Sigmoid colon (tissue), 7 donors: ENCODE measurements at places on chromosomes 6 and 20. TPM values are rescaled to one million over a fixed set of nuclear protein-coding genes. Genes with fewer than 3 reads are reported as not detected.

SLC22A2 gene
- total RNA-seq = 0.28 TPM

CST2 gene
- total RNA-seq = not detected

GRCh38 chr6:19303383-19303782, 533.8 kb upstream of the ID4 start:
- peak overlapping the region; percentile 73 for H3K27ac ChIP-seq
- H3K27me3 ChIP-seq = no peaks in the 10 kb centered on the region
- DNase-seq = no peak
- no peaks in the 10 kb centered on the region for H3K36me3 ChIP-seq

ZBP1 gene
- total RNA-seq = not detected

- no peaks in the 10 kb centered on the region for H3K36me3 ChIP-seq
- no peak overlapping the region for H3K4me3 ChIP-seq
- no peaks in the 10 kb centered on the region for H3K4me1 ChIP-seq
- no peak overlapping the region for H3K27ac ChIP-seq
- H3K27me3 ChIP-seq = no peaks in the 10 kb centered on the region
These were observed 110.4 kb downstream of the MYB start for GRCh38 chr6:135291288-135292076.

SASH1 gene
- total RNA-seq = 65.5 TPM

GRCh38 chr6:70706491-70707123, 38.9 kb downstream of the SMAP1 start:
- H3K27ac ChIP-seq = no peak overlapping the region

DNA sequence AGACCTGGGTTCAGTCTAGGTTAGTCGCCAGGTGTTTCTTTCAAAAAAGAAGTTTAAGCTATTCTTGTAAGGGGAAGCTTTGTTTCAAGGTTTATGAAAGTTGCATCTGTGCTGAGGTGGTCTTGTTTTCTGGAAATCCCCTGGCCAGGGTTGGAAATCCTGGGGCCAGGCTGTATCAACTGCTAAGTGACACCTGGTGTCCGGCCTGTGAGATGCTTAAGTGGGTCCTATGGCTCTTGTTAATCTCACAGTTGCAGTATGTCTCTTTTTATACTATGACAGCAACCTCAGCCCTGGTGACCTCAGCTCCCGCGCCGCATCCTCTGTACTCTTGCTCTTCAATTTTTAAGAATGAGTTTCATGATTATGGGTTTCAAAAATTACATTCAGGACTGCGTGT, 72.0 kb downstream of the CHMP4B start:
- DNase-seq = no peak
- H3K4me3 ChIP-seq = no peak overlapping the region
- no peaks in the 10 kb centered on the region for H3K4me1 ChIP-seq
- H3K36me3 ChIP-seq = no peaks in the 10 kb centered on the region
- no peaks in the 10 kb centered on the region for H3K27me3 ChIP-seq

DNA sequence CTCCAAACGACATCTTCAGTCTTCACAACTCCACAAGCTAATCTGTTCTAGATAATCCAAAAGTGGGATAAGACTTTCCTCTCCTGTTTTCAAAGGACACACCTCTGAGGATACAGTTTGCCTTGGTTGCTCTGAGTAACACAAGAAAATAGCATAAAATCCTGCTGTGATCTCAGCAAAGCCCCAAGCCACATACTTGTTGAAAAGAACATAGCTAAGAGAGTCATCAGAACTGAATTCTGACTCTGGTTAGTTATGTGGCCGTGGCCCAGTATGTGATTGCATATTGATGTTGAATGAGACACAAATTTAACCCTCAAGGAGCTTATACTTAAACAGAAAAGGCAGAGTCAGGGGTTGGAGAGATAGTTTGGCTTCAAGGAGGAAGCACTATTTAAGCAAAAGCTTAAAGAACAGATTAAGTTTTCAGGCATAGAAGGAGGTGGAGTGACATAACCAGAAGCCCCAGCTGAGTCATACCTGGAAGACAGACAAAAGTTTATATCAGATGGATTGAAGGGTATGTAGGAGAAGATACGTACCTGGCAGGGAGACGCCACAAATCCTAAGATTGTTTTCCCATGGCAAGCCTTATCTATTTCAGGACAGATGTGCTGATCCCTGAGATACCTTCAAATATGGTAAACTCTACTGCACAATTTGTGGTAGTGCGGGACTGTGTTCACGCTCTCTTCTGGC, 41.2 kb downstream of the OPN5 start:
- no peak overlapping the region for H3K4me3 ChIP-seq
- H3K27me3 ChIP-seq = no peaks in the 10 kb centered on the region
- no peaks in the 10 kb centered on the region for H3K4me1 ChIP-seq
- no peak for DNase-seq

SLC16A10 gene
- 0.36 TPM for total RNA-seq

EYS gene
- total RNA-seq = not detected

GPR31 gene
- not detected for total RNA-seq

DNA sequence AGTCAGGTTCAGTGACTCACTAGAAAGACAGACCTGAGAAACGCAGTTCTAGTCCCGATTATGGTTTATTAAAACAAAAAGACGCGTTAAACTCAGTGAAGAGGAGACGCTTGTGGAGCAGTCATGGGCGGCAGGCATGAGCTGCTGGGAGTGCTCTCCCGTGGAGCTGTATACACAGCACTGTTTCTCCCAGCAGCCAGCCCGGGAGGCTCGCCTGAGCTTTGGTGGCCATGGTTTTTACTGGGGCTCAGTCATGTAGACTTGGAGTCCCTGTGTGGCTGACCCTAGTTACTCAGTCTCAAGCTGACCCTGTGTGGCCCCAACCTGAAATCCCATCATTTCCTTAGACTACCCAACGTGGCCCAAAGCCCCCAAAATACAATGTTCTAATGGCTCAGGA, 41.2 kb upstream of the BHLHE23 start:
- DNase-seq = no peak
- H3K4me3 ChIP-seq = no peak overlapping the region
- no peaks in the 10 kb centered on the region for H3K27me3 ChIP-seq
- H3K27ac ChIP-seq = no peak overlapping the region

DNA sequence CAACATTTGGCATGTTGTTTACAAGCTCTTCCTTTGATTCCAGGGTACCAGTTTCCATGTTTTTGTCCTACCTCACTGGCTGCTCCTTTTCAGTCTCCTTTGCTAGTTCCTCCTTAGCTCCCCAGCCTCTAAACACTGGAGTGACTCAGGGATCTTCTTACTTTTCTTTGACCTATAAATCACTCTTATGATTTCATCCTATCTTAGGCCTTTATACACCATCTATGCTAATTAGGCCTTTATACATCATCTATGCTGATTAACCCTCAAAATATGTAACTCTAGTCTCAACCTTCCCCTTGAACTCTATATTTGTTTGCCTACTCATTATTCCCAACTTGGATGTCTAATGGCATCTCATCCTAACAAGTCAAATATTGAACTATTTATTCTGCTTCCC, 9.5 kb downstream of the TMEM30A start:
- DNase-seq = no peak
- H3K27me3 ChIP-seq = no peaks in the 10 kb centered on the region
- H3K4me3 ChIP-seq = no peak overlapping the region
- peaks cover 30% of the 10 kb centered on the region for H3K4me1 ChIP-seq

PTGIS gene
- 67.5 TPM for total RNA-seq

GRCh38 chr20:44658810-44659209, 7.3 kb upstream of the ADA start:
- no peaks in the 10 kb centered on the region for H3K4me1 ChIP-seq
- no peak overlapping the region for H3K4me3 ChIP-seq
- no peak for DNase-seq
- no peaks in the 10 kb centered on the region for H3K36me3 ChIP-seq
- H3K27me3 ChIP-seq = no peaks in the 10 kb centered on the region

COL9A1 gene
- total RNA-seq = not detected

MAS1 gene
- not detected for total RNA-seq

DNA sequence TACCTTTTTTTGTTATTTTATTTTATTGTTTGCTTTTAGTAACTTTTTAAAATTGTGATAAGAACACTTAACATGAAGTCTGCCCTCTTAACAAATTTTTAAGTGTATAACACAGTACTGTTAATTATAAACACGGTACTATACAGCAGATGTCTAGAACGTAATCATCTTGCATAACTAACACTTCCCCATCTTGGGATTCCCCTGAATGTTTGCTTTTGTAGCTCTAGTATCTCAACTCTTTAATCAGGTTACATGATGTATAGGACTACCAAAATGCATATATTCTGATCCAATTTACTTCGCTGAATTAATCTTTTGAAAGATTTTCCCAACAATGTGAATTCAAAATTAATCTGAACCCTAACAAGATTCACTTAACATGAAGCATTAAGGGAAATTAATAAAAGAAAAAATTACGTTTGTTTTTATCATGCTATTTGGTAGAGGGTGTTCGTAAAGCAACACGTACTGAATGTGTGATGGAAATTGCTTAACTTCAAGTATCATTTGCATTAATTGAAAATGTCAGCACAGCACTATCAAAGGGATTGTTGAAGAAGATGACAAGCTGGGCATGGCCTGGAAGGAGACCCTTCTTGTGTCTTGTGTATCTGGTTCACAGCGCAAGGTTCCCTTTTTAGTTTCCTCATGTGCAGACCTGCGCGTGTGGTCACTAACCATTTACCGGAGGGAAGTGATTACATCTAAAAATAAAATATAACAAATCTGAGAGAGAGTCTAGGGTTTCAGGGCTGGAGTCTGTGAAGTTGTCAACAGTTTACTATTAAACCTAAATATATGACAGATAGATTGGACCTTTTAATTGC, 15.2 kb downstream of the COL19A1 start:
- H3K4me1 ChIP-seq = no peaks in the 10 kb centered on the region
- no peak for DNase-seq
- H3K27me3 ChIP-seq = no peaks in the 10 kb centered on the region
- no peak overlapping the region for H3K27ac ChIP-seq
- H3K4me3 ChIP-seq = no peak overlapping the region

DNA sequence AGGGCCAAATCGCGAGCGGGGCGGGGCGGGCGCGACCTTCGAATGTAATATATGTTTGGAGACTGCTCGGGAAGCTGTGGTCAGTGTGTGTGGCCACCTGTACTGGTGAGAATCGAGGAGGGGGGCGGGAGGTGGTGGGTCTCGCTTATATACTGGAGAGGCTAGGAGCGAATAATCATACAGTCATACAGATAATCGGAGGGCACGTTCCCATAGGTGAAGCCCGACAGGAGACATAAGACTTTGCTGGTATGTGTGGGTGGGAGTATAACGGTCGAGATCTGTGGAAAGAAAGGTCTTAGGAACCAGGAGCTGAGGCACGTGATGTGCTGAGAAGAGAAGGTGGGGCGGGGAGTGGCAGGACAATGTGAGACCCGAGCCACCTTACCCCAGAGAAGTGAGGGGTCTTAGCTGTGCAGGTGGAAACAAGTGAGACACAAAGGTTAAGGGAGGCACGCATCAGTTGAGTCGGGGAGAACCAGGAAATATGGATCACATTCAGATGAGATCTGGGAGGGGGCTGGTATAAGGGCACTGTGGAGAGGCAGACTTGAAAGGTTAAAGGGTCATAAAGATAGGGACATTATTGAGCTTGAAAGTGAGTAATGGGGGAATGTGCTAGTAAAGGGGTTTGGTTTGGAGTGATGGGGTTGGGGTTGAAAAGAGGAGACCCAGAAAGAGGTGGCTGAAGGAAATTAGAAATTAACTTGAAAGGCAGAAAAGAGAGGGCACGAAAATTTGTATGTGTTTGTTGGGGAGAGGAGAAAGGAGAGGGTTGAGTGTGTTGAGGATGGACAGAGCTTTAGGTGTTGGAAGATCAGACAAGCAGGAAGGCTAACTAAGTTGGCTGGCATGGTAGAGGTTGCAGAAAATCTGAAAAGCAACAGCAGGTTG, 589 bp downstream of the RNF5 start:
- peak overlapping the region; percentile 95 for H3K27ac ChIP-seq
- peaks cover 13% of the 10 kb centered on the region for H3K36me3 ChIP-seq
- peak overlapping the region; percentile 61 for H3K4me3 ChIP-seq

HLA-DQB1 gene
- under 0.01 TPM for total RNA-seq

DNA sequence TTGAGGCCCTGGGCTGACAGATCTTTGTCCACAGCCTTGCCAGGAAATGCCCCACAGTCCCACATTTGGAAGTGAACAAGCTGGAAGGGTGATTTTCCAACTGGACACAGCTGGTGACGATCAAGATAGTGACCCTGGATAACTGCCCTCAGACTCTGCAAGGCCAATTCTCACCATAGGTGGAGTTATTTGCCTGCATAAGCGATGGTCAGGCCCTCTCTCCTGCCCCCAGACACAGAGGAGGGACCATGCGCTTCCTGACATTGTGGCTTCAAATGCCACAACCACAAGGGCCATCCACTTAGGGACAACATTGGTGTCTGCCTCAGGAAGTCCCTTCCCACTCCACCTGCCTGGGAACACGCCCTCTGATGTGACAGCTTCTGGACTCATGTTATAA, 96.0 kb downstream of the JPH2 start:
- no peaks in the 10 kb centered on the region for H3K27me3 ChIP-seq
- no peaks in the 10 kb centered on the region for H3K36me3 ChIP-seq
- H3K27ac ChIP-seq = no peak overlapping the region
- peak; percentile 43 for DNase-seq

GRCh38 chr20:37538003-37538402, 10.3 kb upstream of the BLCAP start:
- H3K4me3 ChIP-seq = no peak overlapping the region
- peaks cover 7% of the 10 kb centered on the region for H3K4me1 ChIP-seq
- H3K27ac ChIP-seq = no peak overlapping the region
- H3K27me3 ChIP-seq = no peaks in the 10 kb centered on the region
- no peak for DNase-seq
- no peaks in the 10 kb centered on the region for H3K36me3 ChIP-seq

GRCh38 chr6:186340-186965, 105.8 kb upstream of the DUSP22 start:
- H3K4me3 ChIP-seq = no peak overlapping the region
- no peaks in the 10 kb centered on the region for H3K27me3 ChIP-seq
- H3K4me1 ChIP-seq = peaks cover 22% of the 10 kb centered on the region
- no peaks in the 10 kb centered on the region for H3K36me3 ChIP-seq
- H3K27ac ChIP-seq = no peak overlapping the region
- peak; percentile 74 for DNase-seq
